CD4-positive, alpha-beta T cell treated with Interferon alpha-2 for 1 hour (primary cell): ENCODE measurements at places on chromosomes 3 and 15.
A peak's percentile ranks its signal among the peaks of the same experiment; 100 is the strongest.

- no peak for DNase-seq
Observed at GRCh38 chr3:142853270-142854168, 35.4 kb downstream of the PCOLCE2 start.

- no peak for DNase-seq
Observed at GRCh38 chr15:101204739-101205535, 46.9 kb downstream of the CHSY1 start.

DNA sequence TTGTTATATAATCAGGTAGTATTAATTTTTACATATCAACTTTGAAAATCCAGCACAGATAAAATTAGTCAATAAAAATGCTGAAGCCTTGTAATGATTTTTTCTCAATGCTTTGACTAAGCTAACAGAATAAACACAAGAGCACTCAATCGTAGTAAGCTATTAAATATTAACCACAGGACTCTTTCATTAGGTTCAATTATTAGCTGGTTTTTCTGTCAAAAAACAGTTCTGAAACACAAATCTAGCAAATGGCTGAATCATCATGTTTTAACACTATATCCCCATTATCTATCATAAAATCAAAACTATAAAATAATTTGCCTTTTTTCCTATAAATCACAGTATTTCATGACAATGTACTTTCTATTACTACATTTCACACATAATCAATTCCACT is 69.6 kb downstream of the PLOD2 start:
- DNase-seq: no peak

- peak; percentile 36 for DNase-seq
Observed at GRCh38 chr3:15796771-15797641, 773 bp downstream of the ANKRD28 start.

DNA sequence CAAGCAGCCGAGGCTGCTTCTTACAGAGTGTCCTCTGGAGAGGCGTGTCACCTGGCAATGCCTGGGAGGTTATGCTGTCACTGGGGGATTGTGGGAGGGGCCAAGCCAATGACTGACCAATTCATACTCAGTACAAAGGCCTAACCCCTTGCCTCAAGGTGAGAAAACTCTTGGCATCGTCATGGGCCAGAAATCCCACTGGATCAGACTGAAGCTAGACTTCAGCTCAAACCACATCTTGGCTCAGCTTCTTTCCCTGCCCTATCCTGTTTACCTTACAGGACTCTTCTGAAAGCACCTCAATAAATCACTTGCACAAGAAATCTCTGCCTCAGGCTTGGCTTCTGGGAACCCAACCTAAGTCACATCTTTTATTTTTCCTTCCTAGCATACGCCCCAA is 9.5 kb downstream of the ANAPC13 start:
- DNase-seq: no peak

- DNase-seq: no peak
Observed at GRCh38 chr3:1423566-1424089, 330.8 kb downstream of the CNTN6 start.

- DNase-seq: no peak
Observed at GRCh38 chr3:32613183-32613582, 42.5 kb upstream of the DYNC1LI1 start.

- DNase-seq: peak; percentile 70
Observed at GRCh38 chr3:63912768-63913588, 795 bp upstream of the SCAANT1 start.

- DNase-seq: no peak
Observed at GRCh38 chr3:144556392-144556791, 584.8 kb downstream of the DIPK2A start.

GRCh38 chr3:52245322-52246263 is at the start of gene PPM1M:
Gene PPM1M (plus strand): TSS chr3:52245759. CDS start chr3:52245825, 66 bp downstream.
- peak; percentile 80 for DNase-seq

DNA sequence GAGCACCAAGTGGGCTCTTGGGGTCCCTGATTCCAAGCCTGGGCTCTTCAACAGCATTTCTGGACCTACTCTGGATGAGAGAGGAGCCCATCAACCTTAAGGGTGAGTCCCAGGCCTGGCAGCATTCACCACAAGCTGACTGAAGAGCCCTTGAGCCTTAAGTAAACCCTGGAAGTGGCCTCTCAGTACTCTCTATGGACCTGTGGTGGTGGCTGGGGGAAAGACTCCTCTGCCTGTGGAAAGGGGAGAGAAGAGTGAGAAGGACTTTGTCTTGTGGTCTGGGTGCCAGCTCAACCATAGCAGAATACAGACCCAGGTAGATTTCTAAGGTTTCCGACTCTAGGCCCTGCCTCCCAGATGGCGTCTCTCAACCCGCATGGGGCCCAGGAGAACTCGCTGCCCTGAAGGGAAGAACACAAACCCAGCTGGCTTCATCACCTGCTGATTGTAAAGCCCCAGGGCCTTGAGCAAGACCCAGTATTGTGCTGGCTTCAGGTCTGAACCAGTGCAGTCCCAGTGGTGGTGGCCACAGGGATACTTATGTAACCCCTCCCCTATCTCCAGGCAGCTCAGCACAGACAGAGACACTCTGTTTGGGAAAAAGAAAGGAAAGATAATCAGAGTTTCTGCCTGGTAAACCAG is 71.4 kb downstream of the TFDP2 start:
- no peak for DNase-seq

DNA sequence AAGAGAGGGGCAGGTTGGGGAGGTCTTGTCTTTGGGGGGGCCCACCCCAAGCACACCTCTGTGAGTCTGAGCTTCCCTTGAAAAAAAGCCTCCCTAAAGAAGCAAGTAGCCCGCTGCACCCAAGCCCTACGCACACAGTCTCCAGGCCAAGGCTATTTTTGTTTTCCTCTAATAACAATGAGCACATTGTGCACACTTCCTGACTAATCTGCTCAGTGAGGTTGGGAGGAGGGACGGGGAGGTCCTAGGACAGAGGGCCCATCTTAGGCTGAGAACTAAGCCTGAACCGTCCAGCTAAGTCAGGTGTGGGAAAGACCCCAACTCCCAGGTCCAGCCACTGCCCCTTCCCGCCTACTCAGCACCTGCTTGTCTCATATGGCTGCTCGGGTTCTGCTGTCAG is 87.2 kb downstream of the HMG20A start:
- DNase-seq: no peak

DNA sequence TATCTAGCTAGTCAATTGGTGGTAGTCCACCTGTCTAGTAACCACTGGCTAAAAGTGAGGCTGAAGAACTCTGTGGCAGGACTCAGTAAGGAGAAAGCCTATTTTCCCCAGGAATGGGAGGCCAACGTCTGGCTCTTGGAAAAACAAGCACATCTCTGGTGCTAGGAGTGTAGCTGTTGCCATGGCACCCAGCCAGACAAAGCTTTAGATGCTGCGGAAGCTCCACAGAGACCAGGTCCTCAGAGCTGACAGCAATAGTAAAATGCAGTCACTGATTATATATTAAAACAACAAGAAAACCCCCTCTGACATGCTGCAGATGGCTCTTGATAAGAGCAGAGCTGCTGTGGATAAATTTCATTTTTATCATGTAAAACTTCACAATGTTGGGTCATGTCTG is 124.9 kb upstream of the STRIT1 start:
- no peak for DNase-seq

DNA sequence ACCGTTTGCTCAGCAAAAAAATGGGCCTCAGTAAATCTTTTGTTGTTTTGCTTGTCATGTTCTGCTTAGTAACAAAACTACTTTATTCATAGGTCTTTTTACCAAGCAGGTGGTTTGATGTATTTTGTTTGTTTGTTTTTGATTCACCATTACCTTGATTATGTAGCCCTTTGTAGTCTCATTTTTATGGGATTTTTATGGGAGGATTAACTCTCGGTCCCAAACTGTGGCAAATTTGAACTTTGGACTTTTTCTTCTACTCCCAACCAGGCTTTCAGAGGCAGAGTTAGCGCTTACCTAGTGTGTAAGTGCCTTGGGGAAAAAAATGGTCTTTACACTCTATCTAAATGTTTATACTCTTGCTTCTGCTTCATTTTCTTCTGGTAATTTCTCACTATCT is 276.7 kb upstream of the POU1F1 start:
- no peak for DNase-seq

- no peak for DNase-seq
Observed at GRCh38 chr3:36210840-36211651, 169.3 kb upstream of the STAC start.

DNA sequence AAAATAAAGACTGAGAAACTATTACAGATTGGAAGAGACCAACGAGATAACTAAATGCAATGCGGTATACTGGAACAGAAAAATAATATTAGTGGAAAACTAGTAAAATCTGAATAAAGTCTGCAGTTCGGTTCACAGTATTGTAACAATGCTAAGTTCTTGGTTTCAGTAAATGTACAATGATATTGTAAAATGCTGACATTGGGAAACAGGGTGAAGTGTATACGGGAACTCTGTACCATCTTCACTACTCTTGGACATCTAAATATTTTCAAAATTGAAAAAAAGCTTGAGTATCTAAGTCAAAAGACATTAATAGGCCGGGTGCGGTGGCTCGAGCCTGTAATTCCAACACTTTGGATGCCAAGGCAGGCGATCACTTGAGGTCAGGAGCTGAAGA is 120.9 kb upstream of the KCNMB2 start:
- no peak for DNase-seq

DNA sequence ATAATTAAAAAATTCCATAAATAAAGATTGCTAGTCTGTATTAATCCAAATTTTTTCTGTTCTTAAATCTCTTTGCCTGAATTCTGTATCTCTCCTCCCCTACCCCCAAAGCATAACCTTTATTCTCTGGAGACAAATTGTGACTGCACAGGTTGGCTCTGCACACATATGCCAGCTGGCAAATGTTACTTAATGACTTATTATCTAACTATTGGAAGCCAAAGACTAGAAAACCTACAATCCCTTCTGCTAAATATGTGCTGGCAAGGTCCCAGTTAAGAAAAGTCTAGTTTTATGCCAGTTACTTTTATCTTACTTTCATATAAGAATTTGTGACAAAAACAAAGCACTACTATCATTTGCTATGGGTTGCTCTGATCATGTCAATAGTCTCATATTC is 569.3 kb downstream of the MECOM start:
- no peak for DNase-seq

DNA sequence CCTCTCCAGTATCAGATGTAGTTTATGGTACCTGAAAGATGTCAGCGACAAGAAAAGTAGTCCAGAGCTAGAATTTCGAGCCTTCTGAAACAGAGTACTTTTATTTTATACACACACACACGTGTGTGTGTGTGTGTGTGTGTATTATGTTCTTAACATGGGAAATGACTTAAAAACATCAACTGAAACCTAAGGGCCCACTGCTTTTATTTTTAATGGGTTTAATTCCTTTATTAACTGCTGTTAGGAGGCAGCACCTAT is 1.9 kb downstream of the TCF12 start:
- DNase-seq: no peak
